ENCODE measurements at places on chromosomes 11 and 22.

DNA sequence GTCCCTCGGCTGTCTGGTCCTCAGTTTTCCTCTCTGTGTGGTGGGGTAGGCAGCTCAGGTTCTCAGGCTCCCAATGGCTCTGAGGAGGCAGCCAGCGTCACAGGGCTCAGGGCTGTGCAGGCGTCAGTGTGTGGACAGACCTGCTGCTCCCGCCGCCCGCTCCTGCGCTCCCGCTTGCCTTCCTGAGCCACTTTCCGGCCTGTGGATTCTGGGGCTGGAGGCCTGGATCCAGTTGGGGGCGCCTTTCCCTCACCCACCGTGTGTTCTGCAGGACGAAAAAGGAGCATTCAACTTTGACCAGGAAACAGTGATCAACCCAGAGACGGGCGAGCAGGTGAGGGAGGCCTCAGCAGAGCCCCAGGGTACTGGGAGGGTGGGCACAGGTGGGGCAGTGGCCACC is 14.7 kb downstream of the DPP3 start:
- DNase-seq: no peak

DNA sequence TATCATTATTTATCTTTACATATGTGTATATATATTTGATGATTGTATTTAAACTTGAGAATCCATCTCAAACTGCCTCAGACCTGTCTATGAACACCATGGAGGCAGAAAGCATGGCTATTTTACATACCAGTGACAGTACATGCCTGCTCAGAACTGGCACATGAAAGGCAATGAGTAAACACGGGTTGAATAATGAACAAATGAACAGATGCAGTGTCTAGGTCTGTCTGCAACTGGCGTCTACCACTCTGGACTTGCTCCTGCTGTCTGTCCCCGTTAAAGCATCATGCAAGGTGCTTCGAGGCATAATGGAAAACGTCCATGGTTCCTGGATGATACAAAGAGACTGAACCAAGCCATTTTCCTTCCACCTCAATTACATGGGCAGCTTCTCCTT is 271.6 kb upstream of the NARS2 start:
- DNase-seq: no peak

GRCh38 chr11:115990004-115990447 is 485.8 kb upstream of the CADM1 start:
- no peak for DNase-seq

DNA sequence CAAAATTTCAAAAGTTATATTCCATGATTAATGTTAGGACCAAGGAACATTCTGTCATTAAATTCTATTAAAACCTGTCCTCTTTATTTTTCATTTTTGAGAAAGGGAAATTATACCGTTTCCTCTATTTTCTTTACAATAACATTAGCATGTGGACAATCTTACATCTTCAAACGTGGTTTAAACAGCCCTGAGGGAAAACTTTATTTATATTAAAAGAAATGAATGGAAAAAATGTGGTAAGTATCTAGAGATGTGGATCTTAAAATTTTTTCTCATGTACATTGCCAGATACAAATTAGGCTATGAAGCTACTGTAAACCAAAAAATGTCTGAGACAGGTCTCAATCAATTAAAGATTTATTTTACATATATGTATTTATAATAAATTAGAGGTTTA is 18.9 kb upstream of the FIBIN start:
- no peak for DNase-seq

DNA sequence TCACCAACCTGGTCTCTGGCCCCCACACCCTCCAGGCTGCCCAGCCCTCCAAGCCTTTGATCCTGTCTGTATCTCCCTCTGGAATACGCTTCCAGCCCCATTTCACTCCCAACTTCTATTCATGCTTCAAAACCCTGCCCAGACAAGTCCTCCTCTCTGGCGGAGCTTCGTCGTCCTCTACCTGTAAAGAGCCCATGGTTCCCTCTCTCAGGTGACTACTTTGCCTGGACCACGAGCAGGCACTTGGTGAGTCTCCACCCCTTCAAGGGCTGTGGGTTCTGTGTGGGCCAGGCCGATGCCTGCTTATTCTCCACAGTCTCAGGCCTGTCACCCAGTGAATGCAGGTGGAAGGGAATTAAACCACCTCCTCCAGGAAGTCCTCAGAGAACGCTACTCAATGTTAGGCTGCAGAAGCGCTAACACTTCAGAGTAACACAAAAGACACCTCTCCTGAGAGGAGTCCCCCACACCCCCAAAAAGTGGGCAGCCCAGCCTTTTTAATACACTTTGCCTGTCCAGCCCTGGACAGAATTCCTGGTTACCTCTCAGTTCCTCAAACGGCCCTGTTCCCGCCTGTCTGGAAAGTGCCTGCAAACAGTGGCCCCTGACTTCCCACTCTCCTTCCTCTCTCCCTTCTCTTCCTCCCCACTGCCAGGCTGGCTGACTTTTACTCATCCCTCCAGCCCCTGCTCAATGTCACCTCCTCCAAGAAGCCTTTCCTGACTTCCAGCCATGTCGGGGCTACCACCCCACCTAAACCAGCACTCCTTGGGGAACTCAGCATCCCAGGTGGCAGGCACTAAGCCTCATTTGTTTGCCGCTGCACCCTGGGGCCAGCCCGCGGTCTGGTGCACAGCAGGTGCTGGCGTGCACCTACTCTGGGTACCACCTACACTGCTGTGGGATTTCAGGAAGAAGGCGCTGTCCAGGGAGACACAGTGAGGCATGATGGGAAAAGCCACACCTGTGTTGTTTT is 9.0 kb downstream of the RAC2 start:
- DNase-seq: no peak

All from astrocyte of the cerebellum (primary cell).